ENCODE measurements at places on chromosomes 1 and 21. TPM values are rescaled to one million over a fixed set of nuclear protein-coding genes. Genes with fewer than 3 reads are reported as not detected.

Gene VHLL
- not detected for total RNA-seq

Gene SERPINC1
- not detected for total RNA-seq

Gene C1orf94
- total RNA-seq: not detected

Gene PKLR
- total RNA-seq: not detected

Gene TMPRSS15
- not detected for total RNA-seq

Gene AMY1A
- total RNA-seq: not detected

Data from cardiac atrium fibroblast (primary cell).